Nephron progenitor cell (in vitro differentiated cells): ENCODE measurements at places on chromosomes 13 and 19.
A peak's percentile ranks its signal among the peaks of the same experiment; 100 is the strongest.

DNA sequence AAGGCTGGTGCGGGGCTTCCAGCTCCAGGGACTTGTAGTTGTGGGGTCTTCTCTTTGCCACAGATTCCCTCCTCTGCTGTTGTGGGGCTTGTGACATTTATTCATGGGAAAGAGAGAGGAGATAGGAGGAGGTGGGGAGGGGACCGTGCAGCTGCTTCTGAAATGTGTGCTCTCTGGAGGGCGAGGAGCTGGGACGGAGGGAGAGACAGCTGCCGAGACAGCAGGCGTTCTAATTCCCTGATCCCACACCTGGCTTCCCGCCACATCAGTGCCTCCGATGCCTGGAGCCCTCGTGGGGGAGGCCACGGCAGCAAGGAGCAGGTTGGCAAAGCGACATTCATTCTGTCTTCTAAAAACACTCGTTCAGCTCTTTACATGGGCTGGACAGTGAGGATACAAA, 164.4 kb downstream of the USP12 start:
- no peak for DNase-seq

- no peak for DNase-seq
Measured at GRCh38 chr13:54633456-54633855, 1604.8 kb downstream of the OLFM4 start.

- DNase-seq: no peak
Measured at GRCh38 chr19:54233941-54234340, 8.6 kb downstream of the LILRA6 start.

- DNase-seq: no peak
Measured at GRCh38 chr13:94327318-94327717, 152.2 kb downstream of the DCT start.

- peak; percentile 30 for DNase-seq
Measured at GRCh38 chr19:15448778-15449619, 757 bp downstream of the WIZ start.

DNA sequence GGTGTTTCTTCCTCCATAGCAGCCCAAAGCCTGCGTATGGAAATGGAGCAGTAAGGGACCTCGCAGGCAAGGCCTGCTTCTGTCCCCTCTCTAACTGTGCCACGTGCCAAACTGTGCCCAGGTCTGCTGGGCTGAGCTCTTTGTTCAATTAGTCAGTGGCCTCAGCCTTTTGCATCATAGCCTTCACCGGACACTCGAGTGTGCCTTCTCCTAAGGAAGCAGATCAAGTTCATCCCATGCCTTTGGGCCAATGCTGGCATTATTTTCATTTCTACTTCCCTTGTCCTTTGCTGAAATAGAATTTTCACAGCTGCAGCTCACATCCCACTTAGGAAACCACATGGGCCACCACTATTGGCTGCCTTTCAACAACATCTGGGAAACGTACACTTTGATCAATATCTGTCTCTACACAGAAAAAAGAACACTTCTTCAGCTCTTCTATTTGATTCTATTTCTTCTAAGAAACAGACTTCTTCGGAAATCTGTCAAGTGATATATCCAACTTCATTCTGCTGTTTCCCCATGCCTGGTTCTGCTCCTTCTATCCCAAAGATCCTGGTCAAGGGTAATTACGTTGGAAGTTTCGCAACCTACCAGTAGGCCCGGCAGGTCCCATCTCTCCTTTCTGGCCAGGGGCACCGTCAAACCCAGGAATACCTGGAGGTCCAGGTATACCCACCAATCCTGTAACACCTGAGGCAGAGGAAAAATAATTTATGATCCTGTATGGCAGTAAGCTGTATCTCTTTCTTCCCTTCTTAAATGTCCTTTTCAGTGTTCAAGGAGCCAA, 143.9 kb downstream of the COL4A1 start:
- no peak for DNase-seq
